ENCODE measurements at places on chromosomes 4 and X.

DNA sequence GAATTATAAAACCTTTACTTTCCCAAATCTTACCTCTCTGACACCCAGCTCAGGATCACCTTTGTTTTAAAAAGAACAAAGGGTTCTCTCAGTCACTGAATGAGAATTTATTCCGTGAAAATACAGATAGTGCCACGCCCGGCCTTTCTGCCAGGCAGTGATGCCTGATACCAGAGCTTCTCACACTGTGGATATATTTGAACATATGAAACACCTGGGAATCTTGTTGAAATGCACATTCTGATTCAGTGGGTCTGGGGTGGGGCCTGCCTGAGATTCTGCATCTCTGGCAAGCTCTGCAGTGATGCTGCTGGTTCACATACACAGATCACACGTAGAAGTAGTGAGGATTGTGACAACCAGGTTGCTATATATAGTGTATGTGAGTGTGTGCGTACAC is 46.0 kb downstream of the ELOVL6 start:
- DNase-seq = no peak

DNA sequence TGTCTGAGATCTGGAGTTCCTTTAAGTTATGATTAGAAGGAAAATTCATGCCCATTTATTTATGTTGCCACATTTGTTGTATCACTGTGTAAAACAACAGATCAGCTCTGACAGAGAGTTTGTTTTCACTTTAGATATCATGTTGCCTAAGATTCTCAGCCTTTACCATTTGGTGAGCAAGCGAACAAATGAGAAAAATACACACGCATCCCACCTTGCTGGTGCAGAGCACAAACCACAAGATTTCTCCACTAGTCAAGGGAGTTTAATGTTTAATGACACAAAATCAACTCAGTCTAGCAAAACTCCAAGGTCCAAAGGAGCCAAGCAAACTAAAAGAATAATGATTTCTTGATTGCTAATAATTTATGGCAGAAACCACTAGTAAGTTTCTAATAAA is 27.7 kb downstream of the FGF5 start:
- DNase-seq = no peak

DNA sequence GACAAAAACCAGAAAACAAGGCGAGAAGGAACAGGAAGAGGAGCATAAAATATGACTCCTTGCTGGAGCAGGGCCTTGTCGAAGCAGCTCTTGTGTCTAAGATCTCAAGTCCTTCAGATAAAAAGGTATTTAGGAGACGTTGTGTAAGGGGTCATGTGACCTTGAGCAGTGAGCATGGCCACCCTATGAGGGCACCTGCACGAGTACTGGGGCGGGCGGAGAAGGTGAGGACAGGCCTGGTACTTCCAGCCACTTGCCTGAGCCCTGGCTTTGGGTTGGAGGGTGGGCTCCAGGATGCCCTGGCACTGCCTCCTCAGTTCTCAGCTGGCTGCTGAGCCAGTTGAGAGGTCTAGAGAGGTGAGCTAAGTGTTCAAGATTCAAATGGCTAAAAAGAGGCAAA is 29.9 kb downstream of the NSD2 start:
- no peak for DNase-seq

DNA sequence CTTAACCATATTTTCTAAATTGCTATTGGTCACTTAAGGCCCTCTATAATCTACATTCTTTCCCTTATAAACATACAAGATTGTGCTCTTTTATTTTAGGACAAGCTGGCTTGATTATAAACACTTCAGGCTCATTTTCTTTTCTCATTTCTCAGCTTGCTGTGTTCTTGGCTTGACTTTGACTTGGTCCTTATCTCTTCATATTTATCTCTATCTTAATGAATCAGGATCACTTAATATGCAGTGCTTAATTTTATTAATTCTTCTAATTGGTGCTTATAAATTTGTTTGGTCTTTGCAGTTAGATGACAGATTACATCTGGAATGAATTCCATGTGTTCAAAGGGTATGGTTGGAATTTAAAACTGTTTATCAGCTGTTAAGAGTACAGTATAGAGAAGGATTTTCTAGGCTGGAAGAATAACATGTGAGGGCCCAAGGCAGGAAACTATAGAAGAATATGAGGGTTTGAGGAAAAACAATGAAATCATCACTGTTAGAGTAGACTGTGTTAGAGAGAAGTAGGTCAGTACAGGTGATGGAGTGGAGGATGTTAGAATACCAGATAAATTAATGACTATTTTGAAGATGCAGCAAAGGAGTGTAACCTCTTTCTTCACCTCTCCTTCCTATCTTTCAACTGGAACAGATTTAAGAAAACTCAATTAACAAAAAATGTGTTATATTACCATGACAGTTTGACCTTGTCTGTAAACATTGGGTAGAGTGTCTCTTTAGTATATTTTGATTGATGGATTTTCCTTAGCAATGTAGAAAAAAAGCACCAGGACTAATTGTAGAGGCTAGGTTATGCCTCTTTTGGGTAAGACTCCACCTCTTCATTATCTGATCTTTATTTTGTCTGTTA is 169.6 kb downstream of the RAPGEF2 start:
- no peak for DNase-seq

- DNase-seq = no peak
These were observed 43.1 kb upstream of the LSM6 start for GRCh38 chr4:146132445-146132844.

Measured in pulmonary artery endothelial cell (primary cell).